Astrocyte (in vitro differentiated cells and primary cell): ENCODE measurements at places on chromosomes 7 and 10. TPM values are rescaled to one million over a fixed set of nuclear protein-coding genes. Genes with fewer than 3 reads are reported as not detected.

AZGP1 gene
- total RNA-seq, result not detected in 2 replicates

LBX1 gene
- not detected in 2 replicates for total RNA-seq

KMT2E gene
- 57.4 and 62.5 TPM in 2 replicates for total RNA-seq

SOSTDC1 gene
- total RNA-seq, result 0.14 and 0.23 TPM in 2 replicates

ELMO1 gene
- 17.8 and 20.4 TPM in 2 replicates for total RNA-seq

ASB15 gene
- total RNA-seq, result not detected in 2 replicates

PON3 gene
- not detected in 2 replicates for total RNA-seq

GRCh38 chr10:18214691-18215563 lies 74.7 kb downstream of the CACNB2 start:
- no peak for DNase-seq

DNA sequence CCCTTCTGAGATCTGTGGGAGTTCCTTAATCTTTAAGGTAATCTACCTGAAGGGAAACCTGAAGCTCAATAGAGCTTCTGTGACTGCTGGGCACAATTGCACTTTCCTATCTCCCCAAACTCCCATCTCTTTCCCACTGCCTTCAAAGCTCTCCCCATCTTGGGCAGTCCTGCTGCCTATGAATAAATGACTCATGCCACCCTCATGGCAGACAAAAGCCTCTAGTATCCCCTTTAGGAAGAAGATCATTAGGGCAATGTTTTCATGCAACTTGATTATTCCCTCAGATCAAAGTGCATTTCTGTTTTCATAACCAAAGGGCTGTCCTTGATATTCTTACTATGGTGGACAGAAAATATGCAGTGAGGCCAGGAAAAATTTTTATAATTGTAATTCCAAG lies 704.9 kb upstream of the LRRN3 start:
- no peak for DNase-seq

DNA sequence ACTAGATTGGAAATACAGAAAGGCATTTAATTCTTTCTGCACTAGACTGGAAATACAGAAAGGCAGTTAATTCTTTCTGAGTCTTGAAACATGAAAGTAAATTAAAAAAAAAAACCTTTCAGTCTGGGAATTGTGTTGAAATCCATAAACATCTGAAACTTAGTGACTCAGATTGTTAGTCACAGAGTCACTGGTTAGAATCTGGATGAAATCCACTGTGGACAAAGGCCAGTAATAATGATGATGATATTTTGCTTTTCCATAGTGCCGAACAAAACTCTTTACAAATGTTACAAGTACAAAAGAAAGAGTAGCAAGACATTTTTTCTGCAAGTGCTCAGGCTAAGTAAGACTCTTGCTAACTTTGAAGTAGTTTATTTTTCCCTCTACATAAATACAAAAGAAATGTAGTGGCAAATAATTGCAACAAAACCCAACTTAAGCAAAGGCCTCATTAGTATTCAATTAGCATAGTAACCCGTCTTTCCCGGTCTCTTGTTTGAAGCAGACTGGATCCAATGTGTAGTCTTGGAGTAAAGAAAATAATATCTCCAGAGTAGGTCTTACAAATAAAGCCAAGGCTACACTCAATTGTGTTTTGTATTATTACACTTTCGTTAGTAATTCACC lies 5.8 kb upstream of the PRTFDC1 start:
- peak; percentile 92 for DNase-seq

GRCh38 chr7:121198502-121198901 lies 130.3 kb upstream of the WNT16 start:
- DNase-seq, result no peak

GRCh38 chr7:155864271-155864985 lies 52.2 kb upstream of the SHH start:
- no peak for DNase-seq

DNA sequence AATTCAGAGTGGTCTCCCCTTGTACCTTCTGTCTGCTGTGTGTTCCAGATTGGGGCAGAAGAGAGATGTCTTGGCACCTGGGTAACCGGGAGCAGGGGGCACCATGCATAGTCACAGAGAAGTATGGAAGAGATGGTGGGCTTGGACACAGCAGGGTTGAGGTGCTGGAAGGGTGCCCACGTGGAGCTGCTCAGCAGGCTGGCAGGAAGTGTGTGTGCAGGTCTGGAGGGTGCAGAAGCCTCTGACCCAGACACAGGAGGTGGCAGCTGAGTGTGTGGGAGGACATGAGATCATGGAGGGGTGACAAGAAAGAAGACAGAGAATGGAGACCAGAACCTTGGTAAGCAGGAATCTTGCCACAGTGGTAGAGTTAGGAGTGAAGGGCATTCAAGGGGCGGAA lies 42.3 kb upstream of the DUSP5 start:
- no peak for DNase-seq

DNA sequence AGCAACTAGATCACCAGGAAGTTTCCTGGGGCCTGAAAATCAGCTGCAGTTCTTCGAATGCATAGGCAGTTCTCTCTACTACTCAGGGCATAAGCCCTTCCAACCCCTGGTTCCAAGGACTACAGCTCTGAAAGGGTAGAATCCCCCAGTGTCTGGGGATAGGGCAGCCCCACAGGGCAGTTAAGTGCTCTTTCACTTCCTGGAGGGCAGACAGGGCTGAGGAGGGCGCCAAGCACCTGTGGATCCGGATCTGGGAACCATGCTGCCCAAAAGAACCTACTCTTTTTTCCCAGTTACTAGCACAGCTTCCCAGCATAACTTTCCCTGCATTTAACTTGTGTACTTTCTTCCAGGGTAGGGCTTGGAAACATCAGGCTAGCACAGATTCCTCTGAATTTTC lies 41.1 kb downstream of the CXCL12 start:
- no peak for DNase-seq
